ENCODE measurements at places on chromosomes 2 and 18.

GRCh38 chr2:88692187-88692586, 714 bp downstream of the RPIA start:
- peak; percentile 3 for DNase-seq

GRCh38 chr18:54734059-54734458, 94.2 kb upstream of the RAB27B start:
- DNase-seq, result peak; percentile 36

- DNase-seq, result no peak
These were observed 50.1 kb upstream of the UNC80 start for GRCh38 chr2:209721497-209721896.

GRCh38 chr2:219368690-219369191, 19.0 kb downstream of the DNPEP start:
- DNase-seq, result no peak

DNA sequence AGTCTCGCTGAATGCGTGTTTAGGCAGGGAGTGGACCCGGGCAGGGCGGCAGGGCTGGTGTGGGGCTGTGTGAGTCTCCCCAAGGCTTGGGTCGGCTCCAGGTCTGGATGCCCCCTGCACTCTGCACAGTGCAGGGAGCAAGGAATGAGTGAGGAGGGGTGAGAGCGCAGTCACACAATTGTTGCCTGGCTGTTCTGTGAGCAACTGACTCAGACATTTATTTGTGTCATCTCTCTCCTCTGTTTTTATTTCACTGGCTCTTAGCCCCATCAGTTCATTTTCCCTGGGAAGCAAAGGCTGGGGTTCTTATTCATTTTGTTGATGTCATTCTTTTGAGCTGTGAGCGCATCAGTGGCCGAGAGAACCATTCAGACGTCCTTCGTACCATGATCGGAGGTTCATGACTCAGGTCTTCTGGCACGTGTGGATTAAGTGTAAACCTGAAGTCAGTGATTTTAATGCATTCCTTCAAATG, 61.1 kb downstream of the GATA6 start:
- DNase-seq, result no peak
